ENCODE measurements at places on chromosomes 7 and 10.

DNA sequence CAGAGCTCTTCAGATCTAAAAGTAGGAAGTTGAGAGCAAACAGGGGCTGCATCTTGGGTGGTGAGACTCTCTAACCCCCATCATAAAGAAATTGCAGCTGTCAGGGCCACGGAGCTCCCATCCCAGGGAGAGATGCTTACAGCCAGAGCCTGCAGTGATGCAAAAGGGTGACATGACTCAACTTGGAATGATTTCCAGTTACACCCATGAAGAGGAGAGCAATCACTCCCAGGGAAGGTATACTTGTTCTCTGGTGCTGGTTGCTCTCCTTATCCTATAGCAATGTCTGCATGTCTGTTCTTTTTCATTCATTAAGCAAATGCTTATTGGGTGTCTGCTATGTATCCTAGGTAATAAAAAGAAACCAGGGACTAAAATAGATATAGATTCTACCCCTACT, 228.0 kb downstream of the RAB11FIP2 start:
- DNase-seq, result no peak

GRCh38 chr10:79203014-79203644, 134.4 kb downstream of the ZMIZ1 start:
- no peak for DNase-seq

GRCh38 chr7:112556633-112557032, 75.8 kb downstream of the LSMEM1 start:
- DNase-seq, result no peak

GRCh38 chr10:92590623-92591549, 2.0 kb upstream of the KIF11 start:
- peak; percentile 67 for DNase-seq

DNA sequence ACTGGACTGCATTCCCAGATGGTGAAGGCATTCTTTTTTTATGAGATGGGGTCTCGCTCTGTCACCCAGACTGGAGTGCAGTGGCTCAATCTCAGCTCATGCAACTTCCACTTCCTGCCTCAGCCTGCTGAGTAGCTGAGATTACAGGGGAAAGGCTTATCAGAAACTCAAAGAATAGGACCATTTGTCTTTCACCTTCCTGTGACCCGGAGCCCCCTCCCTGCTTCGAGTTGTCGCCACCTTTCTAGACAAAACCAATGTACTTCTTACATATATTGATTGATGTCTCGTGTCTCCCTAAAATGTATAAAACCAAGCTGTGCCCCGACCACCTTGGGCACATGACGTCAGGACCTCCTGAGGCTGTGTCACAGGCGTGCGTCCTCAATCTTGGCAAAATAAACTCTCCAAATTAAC, 1.8 kb upstream of the METTL27 start:
- no peak for DNase-seq

DNA sequence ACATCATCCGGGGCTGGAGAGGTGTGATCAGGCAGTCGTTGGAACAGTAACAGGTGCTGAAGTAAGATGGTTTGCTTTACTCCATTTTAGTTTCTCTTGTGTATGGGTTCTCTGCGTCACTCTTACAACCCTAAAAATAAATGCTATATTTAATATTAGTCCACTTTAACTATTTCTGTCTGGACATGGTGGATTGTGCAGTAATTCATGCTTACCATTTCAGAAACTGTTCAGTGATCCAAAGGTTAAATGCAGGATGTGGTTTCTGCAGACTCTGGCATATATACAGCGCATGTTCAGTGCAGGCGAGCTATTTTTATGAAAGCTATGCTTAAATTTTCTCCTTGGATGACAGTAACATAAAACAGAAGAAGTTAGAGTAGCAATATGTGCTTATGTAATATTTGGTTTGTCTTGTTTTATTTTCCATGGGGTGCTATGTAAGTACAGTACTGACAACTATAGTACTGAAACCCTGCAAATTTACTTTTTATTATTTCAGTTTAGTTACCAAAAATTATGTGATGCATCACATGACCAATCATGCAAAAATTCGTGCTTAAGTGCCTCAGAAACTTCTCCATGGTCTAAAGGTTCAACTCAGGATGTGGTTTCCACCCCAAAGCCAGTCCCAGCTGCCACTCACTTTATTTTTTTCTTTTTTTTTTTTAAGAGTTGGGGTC, 46.6 kb upstream of the GRID1 start:
- no peak for DNase-seq

DNA sequence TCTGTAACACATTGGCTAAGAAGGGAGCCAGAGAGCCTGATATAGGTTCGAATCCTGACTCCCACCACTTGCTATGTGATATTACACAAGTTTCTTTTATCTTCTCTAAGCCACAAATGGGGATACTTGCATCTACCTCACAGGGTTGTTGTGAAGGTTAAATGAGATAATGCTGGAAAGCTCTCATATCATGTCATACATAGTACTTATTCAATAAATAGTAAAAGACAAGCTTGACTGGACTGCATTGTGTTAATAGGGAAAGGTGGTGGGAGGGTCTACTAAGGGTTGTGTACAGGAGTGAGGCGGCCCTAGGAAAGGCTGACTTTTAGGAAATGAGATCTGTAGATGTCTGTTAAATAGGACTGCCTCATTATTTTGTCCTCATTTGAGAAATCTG, 35.8 kb upstream of the DNMBP start:
- no peak for DNase-seq

- DNase-seq, result no peak
Measured at GRCh38 chr7:3630081-3630480, 329.0 kb downstream of the SDK1 start.

DNA sequence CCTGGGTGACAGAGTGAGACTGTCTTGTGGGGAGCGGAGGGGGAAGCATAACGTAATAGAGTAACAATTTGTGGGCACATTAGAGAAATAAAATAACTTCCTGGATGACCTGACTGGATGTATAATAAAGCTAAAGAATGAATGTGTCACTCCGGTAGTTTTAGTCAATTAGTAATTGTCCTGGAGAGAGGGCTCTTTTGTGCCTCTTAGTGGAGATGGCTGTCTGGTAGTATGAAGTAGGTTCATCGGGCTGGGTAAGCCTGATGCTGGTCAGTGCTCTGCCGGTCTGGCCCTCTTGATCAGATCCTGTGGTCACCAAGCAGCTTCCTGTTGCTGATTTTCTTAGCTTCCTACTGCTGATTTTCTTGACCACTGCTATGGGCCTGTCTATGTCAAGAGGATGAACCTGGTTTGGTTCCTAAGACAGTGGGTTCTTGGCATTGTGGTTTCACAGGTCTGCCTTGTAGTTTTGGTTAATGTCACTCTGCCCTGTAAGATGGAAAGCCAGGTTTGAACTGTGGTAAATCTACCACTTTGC, 34.1 kb downstream of the ZRANB1 start:
- DNase-seq, result no peak

DNA sequence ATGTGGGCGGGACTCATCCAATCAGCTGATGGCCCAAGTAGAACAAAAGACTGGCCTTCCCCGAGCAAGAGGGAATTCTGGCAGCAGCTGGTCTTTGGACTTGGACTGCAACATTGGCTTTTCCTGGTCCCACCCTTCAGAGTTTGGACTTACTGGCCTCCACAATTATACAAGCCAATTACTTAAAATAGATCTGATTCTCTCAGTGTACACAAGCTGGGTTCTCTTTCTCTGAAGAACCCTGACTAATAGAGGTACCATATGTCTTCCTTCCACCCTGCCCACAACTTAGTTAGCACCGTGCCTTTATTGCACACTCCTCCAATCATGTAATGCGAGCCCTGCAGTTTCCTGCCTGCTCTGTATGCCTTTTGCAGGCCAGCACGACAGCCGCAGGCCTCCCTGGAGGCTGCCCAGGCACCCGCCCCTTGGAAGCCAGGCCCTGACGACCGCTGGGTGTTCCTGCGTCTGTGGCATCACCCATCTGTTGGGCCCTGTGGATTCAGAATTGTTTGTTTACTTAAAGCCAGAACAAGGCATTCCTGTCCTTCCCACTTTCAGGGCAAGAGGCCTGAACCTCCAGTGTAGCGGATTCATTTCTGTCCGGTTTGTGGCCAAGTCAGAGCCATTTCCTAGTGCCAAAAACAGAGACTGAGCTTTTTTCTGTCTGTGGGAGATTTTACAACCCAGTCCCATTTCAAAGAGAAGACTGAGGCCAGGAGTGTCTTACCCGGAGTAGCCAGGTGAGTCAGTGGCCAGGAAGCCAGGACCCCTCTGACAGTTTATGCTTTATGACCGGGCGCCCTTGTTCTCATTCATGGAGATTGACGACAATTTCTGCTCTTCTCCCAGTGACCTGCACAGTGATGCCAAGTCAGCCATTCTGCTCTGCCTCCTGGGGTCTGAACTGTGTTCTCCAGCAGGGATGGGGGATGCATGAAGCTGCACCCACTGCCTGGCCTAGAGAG, 968 bp upstream of the INMT start:
- DNase-seq, result no peak

DNA sequence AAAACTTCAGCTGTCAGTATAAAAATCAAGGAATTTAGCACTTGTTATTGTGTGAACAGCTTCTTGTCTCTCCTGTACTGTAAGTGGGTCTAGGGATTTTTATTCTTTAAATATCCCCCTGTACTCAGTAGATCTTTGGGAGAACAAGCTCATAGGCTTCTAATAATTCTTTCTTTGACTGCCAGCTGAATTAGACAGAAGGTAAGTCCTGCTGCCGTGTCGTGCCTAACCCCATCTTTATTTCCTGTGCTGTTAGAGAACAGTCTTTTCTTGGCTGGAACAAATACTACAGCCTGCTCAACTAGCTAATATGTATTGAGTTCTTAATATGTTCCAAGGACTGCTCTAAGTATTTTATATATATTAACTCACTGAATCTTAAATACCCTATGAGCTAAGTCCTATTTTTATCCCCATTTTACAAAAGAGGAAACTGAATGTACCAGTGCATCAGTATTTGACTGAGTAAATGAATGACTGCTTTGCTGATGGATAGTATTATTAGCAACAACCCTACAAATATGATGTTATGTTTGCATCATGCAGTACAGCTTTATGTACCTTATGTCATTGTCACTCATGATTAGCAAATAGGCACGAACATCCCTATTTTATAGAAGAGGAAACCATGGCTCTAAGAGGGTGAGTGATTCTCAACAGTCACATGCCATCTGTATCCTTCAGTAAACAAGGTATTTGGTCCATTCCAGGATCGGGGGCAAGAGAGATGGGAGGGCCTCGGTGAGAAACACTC, 5.5 kb upstream of the DUSP5 start:
- no peak for DNase-seq

Measured in neural progenitor cell (in vitro differentiated cells).